ENCODE measurements at places on chromosomes 1 and 21.

- DNase-seq = peak; percentile 17
Measured at GRCh38 chr1:6753320-6754140, 31.7 kb upstream of the CAMTA1 start.

DNA sequence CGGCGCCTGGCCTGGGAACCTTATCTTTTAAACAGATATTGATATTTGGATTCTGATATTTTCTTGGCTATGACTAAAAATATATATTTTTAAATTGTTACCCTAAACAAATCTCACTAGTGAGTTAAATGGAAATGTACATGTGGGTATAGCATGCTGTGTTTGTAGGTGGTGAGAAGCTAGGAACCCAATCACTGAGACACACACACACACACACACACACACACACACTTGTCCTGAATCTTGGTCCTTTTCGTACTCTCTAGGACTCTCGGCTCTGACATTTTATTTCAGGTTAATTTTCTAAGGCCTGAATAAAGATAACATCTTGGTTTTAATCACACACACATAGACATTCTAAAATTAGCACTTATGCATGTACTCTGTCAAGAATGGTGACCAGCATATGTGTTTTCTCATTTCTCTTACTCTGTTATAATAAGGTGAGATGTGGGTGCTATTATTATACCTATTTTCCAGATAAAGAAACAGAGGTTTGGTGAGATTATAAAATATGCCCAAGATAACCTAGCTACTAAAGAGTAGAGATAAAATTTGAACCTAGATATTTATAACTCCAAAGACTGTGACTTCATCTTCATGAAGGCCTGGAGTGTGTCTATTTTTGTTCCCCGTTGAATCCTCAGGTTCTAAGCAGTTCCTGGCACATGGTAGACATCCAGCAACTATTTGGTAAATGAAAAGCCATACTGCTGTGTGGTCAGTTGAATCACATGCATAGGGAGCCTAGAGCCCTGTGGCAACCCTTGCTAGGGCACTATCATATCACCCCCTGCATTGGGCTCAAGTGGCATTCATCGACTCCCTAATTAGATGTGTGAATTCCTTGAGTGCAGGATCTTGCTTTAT is 85.0 kb upstream of the RAB3GAP2 start:
- DNase-seq = no peak

DNA sequence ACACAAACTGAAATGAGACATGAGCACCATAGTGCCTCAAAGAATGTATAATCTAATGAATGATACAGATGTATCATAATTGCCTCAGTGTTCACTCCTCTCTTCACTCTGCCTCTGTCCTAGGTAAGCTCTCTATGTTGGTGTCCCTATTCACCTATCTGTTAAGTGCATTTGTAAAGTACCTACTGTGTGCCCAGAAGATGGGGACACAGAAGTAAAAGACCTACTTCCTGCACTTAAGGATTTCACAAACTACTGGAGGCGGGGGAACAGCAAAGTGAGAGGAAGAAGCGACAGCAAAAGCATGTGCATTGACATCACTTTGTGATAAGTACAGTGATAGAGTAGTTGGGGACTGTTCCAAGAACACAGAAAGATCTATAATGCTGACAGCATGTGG is 18.1 kb downstream of the RD3 start:
- DNase-seq = no peak

DNA sequence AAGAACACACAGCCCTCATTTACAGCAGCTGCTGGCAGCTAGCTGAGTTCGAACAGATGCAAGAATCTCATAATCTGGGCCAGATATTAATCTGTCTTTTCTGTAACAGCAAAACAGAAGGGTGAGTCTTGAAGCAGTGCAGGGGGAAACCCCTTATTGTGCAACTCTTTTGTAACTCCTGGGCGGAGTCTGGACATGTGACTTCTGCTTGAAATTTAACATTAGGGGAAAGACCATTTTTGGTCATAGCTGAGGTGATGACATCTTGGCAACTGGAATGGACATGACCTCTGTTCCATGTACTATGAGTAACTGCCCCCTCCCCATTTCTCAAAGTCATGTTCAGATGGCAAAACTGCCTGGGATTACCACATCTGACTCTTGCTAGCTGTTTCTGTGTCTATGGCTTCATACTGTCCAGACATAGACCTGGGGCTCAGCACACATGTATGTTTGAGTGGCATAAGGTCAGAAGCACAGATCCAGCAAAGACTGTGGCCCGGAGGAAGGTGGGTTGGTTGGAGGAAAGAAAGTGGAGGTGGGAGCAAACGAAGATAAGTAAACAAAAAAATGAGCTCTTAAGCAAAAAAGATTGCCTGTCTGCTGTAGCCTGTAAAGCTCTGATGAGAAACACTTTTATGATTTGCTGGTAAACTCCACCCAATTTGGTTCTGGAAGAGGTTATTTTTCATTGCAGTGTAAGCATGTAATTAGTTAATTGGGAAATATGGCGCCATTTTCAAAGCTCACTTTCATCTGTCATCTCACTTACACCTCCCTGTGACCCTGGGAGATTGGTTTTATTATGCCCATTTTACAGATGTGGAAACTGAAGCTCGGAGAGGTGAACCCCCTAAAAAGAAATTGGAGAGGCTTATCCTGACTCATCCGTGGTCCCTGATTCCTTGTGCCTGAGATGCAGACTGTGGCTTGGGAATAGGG is 26.1 kb downstream of the ETS2 start:
- peak; percentile 75 for DNase-seq

DNA sequence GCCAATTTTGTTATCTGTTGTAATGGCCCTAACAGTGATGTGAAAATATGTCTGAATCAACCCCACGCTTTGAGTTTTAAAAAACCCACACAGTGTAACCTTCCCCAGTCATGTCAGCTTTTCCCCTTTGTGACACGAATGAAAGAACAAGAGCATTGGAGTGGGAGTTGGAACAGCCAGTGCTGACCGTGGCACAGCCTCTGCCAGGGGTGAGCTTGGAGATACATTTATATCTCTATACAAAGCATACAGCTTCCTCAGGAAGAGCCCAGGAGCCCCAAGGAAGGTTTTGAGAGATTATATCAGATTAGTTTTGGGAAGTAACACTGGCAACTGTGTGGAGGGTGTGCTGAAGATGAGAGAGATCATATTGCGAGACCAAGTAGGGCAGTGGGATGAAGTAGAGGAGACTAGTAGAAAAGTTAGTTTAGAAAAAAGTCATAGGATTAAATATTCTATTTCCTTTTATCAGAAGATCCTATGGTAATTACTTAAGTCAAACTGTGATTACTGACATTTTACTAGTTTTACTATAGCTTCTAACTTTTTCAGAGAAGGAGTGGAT is 15.9 kb downstream of the LRRC8B start:
- no peak for DNase-seq

GRCh38 chr1:3908886-3909517 is 8.9 kb upstream of the C1orf174 start:
- no peak for DNase-seq

DNA sequence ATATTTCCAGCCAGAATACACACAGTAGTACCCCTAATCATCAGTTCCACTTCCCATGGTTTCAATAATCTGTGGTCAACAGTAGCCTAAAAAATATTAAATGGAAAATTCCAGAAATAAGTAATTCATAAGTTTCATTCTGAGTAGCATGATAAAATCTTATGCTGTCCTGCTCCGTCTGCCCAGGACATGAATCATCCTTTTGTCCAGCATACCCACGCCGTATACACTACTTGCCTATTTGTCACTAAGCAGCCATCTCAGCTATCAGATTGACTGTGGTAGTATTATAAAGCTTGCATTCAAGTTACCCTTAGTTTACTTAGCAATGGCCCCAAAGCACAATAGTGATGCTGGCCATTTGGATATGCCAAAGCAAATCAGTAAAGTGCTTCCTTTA is 118.7 kb downstream of the SLC5A9 start:
- DNase-seq = no peak

GRCh38 chr1:19260211-19261138 is 8.9 kb downstream of the MRTO4 start:
- no peak for DNase-seq

- DNase-seq = no peak
Measured at GRCh38 chr1:195236991-195237889, 1371.0 kb downstream of the KCNT2 start.

DNA sequence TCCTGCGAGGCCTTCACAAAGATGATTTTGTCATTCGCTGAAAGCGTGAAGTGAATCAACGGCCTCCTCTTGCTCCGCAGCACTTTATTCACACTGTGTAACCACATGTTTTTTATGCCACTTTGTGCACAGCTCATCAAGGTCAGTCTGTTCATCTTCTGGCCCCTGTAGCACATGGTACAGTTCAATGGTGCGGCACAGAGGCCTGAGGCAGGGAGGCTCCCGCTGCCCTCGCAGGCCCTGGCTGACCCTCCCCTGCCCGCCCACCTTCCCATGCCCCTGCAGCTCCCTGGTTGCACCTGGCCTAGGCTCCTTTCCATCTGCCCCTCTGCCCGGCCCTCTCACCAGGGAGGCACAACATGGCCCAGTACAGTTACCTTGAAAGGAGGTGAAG is 87.5 kb downstream of the CD247 start:
- DNase-seq = no peak

GRCh38 chr1:22754106-22754768 is 43.6 kb downstream of the EPHB2 start:
- DNase-seq = no peak

DNA sequence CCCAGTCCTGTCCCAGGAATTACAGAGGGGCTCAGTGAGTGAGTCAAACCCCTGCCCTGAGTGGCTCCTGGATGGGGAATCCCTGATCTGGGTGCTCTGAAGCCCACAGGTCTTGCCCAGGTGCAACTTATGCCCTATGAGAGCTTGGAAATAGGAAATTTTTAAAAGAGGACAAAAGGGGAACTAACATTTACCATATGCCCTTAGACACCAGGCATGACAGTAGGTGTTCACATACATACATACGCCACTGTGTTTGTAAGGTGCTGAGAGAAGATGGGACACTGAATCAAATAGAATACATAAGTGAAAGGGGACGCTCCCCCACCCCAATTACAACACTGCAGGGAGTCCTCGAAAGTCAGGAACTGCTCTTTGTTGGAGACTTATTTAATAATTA is 1.4 kb downstream of the CFAP45 start:
- DNase-seq = no peak

All from NCI-H524 (cell line).